ENCODE measurements at places on chromosomes 5 and 9. TPM values are rescaled to one million over a fixed set of nuclear protein-coding genes. Genes with fewer than 3 reads are reported as not detected.

Gene COMMD10
- total RNA-seq: 34.4 TPM

Gene FAM221B
- not detected for total RNA-seq

Gene ADAMTSL2
- 4.8 TPM for total RNA-seq

Gene LURAP1L
- 9.0 TPM for total RNA-seq

Gene NSD1
- 55.4 TPM for total RNA-seq

Gene SLC9A3
- total RNA-seq: 0.65 TPM

Gene PCDHA8
- total RNA-seq: under 0.01 TPM

Gene ARID3C
- total RNA-seq: not detected

Gene PCDH12
- under 0.01 TPM for total RNA-seq

Gene TLR4
- total RNA-seq: 0.30 TPM

Gene NPM1
- total RNA-seq: 1,194 TPM

Gene SCGB3A1
- total RNA-seq: not detected

Gene SPRY4
- 11.3 TPM for total RNA-seq

All from smooth muscle cell of the umbilical artery (primary cell).